ENCODE measurements at places on chromosomes 2 and 18. TPM values are rescaled to one million over a fixed set of nuclear protein-coding genes. Genes with fewer than 3 reads are reported as not detected.

DNA sequence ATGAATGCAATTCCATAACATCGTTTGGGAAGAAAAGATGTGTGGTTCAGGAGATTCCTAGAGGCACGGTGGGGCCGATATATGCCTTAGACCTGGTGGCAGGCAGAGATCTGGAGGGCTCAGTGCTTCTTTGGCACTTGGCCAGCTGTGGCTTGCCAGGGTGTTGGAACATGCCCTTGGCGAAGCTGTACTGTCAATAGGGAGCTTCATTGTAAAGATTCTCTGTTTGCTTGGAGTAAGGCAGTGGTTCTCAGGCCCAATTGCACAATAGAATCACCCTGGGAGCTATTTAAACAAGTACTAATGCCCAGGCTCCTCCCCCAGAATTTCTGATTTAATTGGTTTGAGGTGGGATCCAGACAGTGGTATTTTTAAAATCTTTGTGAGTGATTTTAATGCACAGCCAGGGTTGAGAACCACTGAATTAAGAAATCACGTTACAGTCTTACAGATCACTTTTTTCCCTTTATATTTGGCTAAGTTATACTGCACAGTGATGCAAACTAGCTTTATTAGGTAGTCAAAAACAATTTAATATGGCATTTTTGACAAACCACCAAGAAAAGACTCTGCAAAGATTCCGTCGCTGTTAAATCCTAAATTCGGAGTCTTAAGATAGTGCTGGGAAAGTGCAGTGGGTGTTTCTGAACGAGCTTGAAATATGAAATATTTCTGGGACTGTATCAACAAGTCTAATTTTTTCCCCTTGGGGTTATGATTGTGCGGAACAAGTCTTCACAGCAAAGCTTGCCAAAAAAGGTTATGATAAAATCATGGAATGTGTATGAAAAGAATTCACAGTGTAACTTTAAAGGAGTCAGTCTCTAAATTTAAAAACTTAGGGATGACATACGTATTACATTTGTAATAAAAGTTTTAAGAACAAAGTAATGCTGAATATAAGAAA lies 78.0 kb downstream of the CRIM1 start:
- DNase-seq: no peak

GRCh38 chr2:39275016-39275415 lies 31.2 kb upstream of the CDKL4 start:
- DNase-seq: no peak

DNA sequence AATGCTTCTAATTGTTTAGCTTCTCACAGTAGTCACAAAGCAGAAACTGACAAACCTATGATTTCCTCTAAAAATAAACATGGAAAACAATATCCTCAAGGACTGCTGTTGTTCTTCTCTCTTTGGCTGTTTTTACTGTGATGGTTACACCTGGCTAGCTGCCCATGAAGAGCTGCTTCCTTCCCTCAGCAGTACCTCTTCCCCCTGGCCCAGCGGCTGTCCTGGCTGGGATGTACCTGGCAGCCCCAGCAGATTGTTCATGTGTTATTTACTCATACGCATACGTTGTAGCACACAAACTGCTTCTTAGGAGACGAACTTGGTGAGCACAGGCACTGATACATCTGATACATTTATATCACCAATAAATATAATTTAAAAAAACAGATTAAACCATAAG lies 27.4 kb downstream of the NEMP2 start:
- no peak for DNase-seq

- no peak for DNase-seq
Observed at GRCh38 chr2:205763708-205764211, 81.5 kb downstream of the NRP2 start.

Gene SLC16A14
- 9.8 TPM for total RNA-seq

Gene PRKAG3
- total RNA-seq: not detected

All from vagina (tissue), 2 donors.